ENCODE measurements at places on chromosomes 3 and 15. TPM values are rescaled to one million over a fixed set of nuclear protein-coding genes. Genes with fewer than 3 reads are reported as not detected.

Gene DPP8
- polyA plus RNA-seq, result 38.7 TPM

Gene CSPG4
- not detected for polyA plus RNA-seq

Gene SAMD7
- not detected for polyA plus RNA-seq

Gene TMEM108
- polyA plus RNA-seq, result not detected

Gene PRR20G
- polyA plus RNA-seq, result not detected

Gene SERP1
- polyA plus RNA-seq, result 226 TPM

Gene GASK1A
- not detected for polyA plus RNA-seq

Gene SNTN
- not detected for polyA plus RNA-seq

Gene SLC12A1
- polyA plus RNA-seq, result not detected

Gene PIAS1
- polyA plus RNA-seq, result 47.3 TPM
